NCI-H2029 (cell line): ENCODE measurements at places on chromosomes 3 and 15.

DNA sequence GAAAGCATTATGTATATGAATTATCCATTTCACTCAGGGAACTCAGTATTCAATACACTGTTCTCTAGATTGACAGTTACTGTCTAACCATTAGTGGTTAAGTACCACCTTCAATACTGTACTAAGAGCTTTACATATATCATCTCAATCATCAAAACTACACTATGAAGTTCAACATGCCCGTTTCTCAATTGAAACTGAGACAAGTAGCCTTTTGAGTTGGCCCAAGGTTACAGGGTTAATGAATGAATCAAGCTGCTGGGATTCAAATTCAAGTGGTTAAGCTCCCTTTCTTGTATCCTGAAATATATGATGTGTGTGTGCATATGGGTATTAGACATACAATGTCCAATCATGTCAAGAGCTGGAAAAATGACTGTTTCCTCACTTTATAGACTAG lies 5.8 kb downstream of the TASOR start:
- DNase-seq: no peak

DNA sequence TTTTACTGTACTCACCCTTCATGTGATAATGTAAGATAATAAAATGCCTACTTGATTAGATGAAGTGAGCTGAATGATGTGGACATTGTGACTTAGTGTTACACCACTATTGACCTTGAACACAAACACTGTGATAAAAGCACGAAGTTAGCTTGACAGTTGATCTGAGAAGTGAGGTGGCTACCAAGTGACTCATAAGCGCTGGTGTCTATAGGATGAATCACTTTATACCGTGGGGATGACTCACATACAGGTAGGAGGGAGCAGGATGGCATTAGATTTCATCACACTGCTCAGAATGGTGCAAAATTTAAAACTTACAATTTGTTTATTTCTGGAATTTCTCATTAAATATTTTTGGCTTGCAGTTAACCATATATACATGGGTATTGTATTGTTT lies 174.7 kb upstream of the CNTN3 start:
- no peak for DNase-seq

GRCh38 chr3:31249545-31249944 lies 283.2 kb upstream of the STT3B start:
- DNase-seq: no peak

DNA sequence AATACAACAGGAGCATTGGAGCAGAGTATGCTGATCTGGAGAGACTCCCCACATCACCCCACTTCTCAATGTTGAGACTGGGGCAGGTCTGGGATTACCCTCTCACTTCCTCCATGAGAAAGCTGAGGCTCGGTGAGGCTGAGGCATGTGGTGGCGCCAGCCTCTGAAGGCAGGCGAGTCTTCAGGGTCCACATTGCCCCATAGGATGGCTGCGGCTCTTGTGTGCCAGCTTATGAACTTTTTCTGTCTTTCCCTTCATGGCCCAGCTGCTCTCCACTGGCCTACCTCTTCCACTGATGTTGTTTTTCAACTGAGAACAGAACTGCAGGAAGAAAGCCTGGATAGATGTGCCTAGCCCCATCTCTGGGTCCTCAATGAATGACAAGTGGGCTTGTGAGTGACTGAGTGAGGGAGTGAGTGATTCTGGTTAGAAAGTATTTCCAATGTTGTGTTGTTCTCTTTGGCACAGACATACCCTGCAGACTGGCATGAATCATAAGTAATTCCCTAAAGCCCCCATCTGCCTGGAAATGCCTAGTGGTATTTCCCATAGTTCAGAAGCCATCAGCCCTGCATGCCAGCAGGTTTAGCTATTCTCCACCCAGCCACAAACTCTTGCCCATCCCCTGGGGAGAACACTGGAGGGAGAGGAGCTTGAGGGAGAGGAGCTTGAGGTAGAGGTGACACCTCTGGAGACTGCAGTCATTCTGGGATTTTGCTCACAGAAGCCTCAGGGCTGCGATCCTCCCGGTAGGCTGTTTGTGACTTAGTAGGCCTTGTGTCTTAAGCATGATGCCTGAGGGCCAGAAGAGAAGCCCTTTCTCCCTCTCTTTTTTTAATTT lies 56.9 kb downstream of the AMOTL2 start:
- no peak for DNase-seq
